ENCODE measurements at places on chromosomes 5 and 9.

GRCh38 chr5:151108566-151108965 is 27.7 kb upstream of the TNIP1 start:
- DNase-seq: no peak

GRCh38 chr5:133814152-133814551 is 154.3 kb downstream of the C5orf15 start:
- DNase-seq: no peak

GRCh38 chr5:168734620-168735300 is 155.6 kb upstream of the PANK3 start:
- DNase-seq: no peak

GRCh38 chr9:102507044-102507687 is 488.0 kb upstream of the CYLC2 start:
- DNase-seq: no peak

DNA sequence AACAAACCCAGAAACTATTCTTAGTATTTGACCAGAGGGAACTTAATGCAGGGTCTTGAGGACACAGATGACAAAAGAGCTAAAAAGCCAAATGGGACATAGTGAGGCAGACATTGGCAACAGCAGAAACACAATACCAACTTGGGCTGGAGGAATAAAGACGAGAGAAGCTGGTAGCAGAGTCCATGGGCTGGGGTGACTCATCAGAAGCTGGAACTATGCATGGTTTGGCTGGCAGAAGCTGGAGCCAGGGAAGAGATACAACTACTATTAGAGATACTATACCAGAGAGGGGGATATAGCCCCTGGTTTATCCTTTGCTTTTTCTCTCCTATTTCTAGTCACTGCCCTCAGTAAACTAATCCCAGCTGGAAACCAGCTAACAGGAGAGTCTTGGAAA is 29.2 kb upstream of the DPYSL3 start:
- no peak for DNase-seq
